Nucleus accumbens (tissue), 56 donors: ENCODE measurements at places on chromosomes 12 and 14.
A peak's percentile ranks its signal among the peaks of the same experiment; 100 is the strongest.

DNA sequence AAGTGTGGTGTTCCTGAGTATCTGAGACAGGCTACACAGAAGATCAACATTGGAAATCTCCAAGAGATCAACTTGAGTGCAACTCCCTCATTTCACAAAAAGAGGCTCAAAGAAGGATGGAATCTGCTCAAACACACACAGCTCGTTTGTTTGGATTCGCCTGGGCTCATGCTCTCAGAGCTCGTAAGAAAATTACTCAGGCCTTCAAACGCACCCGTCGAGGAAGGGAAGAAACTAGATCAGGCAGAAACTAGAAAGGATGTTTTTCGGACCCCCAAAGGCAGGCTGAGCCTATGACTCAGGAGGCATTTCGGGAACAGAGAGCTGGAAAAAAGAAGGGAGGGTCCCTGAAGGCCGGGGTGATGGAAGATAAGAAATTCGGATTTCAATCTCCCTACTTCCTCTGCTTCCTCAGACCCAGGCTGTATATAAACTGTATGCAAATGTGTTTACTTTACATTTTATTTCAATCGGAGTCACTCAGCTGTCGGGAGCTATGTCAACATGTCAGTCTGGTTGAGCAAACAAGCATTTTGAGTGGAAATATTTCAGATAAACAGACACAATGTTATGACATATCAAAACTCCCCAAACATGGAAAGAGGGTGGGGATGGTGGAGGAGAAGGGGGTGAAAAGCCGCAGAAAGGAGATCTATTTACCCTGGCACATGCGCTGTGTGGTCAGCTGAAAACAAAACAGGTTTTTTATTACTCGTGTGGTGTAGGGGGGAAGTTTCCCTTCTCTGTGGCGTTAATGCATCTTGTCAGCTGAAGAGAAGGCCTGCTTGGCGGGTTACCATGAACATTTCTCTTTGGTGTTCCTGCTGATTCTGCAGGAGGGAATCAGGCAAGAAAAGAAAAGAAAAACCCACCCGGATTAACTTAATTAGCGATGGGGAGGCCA is 129.1 kb upstream of the TBX3 start:
- peak; percentile 6 for DNase-seq

DNA sequence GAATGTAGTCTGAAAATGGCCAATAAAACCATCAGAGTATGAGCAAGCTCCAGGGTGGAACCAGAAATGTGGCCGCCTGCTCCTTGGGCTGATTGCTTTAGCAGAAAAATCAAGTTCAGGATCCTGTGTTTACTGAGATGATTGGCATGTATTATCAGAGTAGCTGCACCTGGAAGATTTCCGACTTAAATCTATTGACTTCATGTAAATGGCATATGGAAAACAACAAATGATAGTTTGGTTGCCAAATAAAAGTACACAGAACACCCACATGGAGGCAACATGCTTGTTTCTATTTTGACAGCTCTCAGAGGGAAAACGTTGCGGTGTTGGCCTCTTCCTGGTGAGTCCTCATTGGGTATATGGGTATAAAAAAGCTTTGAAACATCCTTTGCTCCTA is 31.3 kb downstream of the SOCS2 start:
- DNase-seq, result no peak

DNA sequence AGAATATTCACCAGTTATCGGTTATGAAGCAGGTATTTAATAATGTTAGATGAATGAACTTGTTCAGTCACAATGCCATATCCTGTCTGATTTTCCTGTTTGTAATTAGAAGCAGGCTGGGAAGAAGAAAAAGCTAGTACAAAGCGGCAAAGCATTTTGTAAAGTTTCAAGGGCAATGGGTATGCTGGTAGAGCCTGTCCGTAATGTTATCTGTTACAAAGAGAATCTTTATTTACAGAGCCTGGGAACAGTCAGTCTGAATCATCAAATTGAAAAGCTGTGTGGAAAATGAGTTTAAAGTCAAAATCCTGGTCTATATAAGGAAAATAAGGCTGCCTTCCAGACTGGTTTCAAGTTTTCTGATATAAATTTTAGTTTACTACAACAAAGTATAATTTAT is 40.5 kb downstream of the PARP11 start:
- DNase-seq, result no peak

- DNase-seq, result no peak
These were observed 127.4 kb downstream of the CRADD start for GRCh38 chr12:93804392-93805179.

- no peak for DNase-seq
These were observed 413.4 kb upstream of the USP15 start for GRCh38 chr12:61846765-61847164.
